ENCODE measurements at places on chromosomes 3 and 15.

DNA sequence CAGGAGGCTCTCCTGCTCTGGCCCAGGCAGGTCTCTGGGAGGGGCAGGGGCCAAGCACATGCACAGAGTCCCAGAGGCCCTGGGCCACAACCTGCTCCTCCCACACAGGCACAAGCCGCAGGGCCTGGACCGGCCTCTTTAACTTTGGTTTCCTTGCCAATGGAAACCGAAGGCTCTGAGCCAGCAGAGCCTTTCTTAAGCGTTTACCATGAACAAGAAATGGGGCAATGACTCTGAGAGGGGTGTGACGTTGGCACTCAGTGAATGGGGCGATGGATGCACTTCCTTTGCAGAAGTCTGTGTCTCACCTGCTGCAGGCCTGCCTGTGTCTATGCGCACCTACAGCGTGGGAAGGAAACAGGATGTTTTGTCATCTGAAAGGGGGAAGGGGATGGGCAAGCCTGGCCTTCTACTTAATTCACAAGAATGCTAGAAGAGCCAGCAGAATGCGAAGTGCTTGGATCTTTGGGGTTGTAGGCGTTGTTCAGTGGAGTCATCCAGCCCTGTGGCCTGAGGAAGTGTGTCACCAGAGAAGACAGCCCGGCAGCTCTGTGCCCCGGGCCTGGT, 41.8 kb downstream of the IFT122 start:
- no peak for DNase-seq

DNA sequence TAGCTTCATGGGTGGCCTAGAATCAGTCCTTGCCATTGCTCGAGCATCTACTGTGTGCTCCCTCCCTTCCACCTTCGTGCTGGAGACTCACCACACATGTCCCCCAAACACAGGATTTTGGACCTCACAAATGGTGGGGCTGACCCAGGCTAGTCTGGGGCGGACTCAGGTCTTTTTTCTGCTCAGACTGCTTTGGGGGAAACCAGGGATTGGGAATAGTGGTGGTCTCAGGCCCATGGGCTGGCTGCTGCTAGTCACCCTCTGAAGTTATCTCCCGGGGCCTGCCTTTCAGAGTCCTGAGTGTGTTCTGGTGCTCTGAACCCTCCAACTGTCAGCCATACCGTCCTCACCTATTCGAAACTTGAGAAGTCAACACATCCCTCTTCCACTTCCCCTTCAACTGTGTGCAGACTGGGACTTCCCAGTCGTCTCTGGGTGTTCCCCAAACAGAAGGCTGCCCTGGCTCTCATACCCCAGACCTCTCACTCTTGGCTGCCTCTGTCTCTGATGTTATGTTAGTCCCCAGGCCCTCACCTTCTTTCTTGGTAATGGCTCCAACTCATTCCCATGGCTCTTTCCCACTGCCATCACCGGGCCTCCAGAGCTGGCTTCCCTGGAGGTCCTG, 46.0 kb downstream of the PPCDC start:
- DNase-seq = no peak

- no peak for DNase-seq
These were observed 179.4 kb downstream of the CDIN1 start for GRCh38 chr15:36758800-36759199.

DNA sequence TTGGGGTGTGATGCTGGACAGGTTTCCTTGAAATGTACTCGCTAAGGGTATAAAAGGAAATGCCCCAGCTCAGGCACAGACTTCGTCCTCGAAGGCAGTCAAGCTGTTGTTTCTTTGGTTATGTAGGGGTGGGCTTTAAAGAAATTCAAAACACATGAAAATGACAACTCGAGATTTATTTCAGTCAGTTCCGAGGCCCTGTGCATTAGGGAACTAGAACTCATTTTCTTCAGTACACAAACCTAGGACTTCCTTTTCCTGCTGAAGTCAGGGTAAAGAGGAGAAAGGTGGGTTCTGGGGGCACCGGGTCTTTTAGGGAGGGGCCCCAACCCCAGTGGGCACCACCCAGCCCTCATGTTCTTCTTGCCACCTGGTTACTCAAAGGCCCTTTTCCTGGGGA, 7.7 kb downstream of the CCR9 start:
- no peak for DNase-seq

DNA sequence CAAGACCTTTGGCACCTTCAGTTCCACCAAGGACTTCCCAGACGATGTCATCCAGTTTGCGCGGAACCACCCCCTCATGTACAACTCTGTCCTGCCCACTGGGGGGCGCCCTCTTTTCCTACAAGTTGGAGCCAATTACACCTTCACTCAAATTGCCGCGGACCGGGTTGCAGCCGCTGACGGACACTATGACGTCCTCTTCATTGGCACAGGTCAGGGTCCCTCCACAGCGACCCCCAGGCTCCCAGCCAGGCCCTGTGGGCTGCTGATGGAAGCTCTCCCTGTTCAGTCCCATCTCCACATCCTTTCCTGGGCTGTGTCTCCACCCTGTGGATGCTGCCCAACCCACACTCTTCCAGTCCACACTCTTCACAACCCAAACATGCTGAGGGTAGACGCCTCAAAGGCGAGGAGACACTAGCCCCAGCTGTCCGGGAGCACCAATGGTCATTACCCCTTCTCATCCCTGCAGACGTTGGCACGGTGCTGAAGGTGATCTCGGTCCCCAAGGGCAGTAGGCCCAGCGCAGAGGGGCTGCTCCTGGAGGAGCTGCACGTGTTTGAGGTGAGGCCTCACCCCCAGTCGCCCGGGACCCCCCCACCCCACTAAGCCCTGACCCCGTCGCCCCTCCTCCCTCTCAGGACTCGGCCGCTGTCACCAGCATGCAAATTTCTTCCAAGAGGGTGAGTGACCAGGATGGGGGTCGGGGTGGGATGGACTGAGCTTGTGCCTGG, 4.3 kb upstream of the LSMEM2 start:
- DNase-seq = peak; percentile 14

DNA sequence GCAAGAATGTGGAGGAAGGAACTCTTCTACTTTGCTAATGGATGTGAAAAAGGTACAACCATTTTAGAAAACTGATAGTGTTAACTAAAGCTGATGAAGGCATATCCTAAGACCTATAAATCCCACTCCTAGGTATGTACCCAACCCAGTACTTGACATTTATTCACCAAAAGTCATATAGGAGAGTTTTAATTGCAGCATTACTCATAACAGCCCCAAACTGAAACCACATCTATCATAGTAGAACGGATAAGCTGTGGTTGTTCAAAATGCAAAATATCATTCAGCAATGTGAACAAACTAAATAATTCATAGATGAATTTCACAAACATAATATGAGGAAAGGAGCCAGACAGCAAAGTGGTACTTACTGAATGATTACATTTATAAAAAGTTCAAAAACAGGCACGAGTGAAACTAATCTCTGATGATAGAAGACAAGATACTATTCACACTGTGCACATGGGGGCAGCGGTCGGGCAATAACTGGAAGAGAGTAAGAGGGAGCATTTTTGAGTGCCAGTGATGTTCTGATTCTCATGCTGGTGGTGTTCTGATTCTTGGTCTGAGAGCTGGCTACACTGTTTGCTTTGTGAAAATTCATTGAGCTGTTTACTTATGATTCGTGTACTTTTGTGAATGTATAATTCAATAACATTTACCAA, 34.3 kb downstream of the GOLIM4 start:
- DNase-seq = no peak

DNA sequence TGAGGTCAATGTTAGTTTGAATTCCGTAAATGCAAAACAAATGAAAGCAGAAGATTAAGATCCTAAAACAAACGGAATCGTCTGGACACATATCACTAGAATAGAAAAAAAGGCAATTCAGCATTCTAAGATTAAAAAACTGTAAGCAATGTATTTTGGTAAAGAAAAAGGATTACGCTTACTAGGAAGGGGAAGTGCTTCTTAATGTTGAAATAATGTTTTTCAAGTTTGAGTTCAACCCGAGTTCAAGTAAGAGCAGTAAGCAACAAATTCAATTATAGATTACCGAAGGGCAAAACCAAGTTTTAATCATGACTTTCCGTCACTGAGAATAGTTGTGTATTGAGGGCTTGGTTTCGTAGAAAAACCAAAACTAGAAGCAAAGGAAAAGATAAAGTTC, 637 bp downstream of the CIP2A start:
- DNase-seq = no peak

DNA sequence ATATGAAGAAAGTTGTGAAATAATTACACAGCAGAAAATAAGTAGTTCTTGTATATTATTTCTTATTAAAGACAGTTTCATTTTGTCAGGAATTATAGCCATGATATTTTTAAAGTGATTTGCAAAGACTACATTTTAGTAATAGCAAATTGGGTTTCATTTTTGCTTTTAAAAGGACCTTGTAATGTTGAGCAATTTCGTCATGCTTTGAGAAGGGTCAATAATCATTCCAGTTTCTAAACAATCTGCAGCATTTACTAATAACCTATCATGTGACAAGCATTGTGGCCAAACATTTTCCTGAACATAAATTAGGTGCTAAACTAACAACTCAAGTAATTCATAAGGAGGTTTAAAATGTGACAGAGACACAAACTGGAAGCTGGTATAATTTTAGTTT, 214.4 kb upstream of the CBLB start:
- DNase-seq = no peak

- DNase-seq = no peak
These were observed 84.5 kb upstream of the HERC1 start for GRCh38 chr15:63918317-63918672.

GRCh38 chr3:30453360-30454039, 152.9 kb upstream of the TGFBR2 start:
- no peak for DNase-seq

GRCh38 chr3:5423523-5423922, 236.0 kb downstream of the EDEM1 start:
- DNase-seq = no peak

DNA sequence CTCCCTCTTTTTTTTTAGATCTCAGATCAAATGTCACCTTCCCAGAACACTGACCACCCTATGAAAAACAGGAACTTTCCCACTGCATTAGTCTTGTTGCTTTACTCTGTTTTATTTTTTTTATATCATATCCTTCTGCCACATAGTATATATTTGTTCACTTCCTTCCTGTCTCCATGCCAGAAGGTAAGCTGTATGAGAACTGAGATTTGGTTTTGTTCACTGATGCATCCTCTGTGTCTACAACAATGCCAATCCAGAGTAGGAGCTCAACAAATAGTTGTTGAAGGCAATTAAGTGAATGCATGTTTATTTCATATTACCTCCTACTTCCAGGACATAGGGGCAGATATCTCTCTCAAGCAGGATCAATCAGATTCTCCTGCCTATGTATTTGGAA, 114.4 kb downstream of the TPRG1 start:
- DNase-seq = no peak

DNA sequence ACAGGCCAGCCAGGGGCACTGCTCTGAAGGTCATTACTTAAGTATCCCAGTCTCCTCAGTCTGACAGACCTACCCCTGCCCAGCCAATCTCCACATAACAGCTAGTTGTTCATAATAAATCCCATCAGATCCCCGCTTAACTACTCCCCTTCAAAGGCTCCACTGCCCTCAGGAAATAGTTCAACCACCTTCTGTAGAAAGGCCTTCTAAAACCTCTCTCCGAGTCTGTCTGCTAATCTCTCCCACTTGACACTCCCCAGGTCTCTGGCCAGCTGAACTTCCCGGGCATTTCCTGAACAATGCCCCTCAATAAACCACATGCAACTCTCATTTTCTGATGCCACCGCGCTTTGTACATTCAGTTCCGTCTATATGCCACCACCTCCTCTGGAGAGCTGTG, 6.0 kb downstream of the PRC1 start:
- no peak for DNase-seq
